HFF-Myc (cell line): ENCODE measurements at places on chromosomes 16 and 17.
A peak's percentile ranks its signal among the peaks of the same experiment; 100 is the strongest.

GRCh38 chr16:49281843-49282642, 405 bp upstream of the CBLN1 start:
- peak; percentile 21 for DNase-seq

- DNase-seq = no peak
These were observed 24.2 kb downstream of the AATF start for GRCh38 chr17:36972905-36973304.

DNA sequence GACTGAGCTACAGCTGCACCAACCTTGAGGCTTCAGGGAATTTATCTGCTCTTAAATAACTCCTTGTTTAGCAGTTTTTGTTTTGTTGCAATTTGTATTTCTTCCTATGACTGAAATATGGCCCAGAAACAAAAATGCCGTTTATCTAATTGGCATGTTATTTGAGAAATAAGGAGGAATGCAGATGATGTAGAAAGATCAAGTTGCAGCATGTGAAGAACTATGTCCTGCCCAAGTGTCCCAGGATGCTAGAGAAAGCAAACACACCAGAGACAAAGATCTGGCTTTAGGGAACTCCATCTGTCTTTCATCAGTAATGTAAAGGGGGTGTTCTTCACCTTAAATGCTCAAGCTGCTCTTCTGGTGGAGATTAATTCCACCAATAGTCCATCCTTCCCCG, 29.7 kb downstream of the USP31 start:
- DNase-seq = peak; percentile 42

GRCh38 chr17:82212331-82213250, at the start of gene CCDC57:
Gene CCDC57 (minus strand): TSS chr17:82212842. CDS start chr17:82201944, 10,898 bp downstream.
- DNase-seq = no peak

- no peak for DNase-seq
These were observed 36.5 kb downstream of the CPNE2 start for GRCh38 chr16:57128771-57129389.

GRCh38 chr17:4014148-4014927, 50.1 kb upstream of the ATP2A3 start:
- no peak for DNase-seq

DNA sequence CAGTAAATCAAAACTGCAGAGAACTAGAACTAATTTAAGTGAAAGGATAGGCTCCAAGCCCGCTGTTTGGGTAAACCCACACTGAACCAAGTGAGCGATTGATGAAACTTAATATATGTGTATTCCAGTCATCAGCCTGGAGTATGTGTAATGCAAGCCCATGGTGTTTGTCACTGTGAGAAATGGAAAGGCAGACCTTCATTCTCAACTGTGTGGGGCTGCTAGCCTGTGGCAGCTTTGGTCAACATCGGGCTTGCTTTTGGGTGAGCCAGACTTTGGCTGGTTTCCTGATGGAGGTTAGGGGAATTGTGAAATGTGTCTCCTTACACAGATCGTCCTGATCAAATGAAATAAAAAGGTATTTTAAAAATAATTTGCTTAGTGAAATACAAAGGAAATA, 279.9 kb downstream of the IRX3 start:
- DNase-seq = no peak

DNA sequence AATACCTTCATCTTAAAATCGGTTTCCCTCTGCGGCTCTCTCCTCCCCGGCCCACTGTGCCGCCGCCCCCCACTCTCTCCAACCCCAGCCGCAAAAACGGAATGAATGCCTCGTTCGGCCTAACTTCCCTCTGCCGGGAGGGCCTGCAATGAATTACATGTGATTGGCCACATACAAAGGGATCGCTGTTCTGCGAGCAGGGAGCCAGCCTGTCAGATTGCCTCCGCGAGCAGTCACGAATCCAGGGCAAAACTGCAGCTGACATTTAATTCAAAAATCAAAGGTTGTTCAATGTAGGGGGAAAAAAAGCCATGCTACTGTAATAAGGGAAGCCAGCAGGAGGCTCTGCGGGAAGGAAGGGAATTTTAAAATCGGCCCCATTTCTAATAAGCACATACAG, 84.9 kb downstream of the TBC1D16 start:
- DNase-seq = no peak

GRCh38 chr16:50836121-50836621, 94.3 kb downstream of the CYLD start:
- DNase-seq = no peak

DNA sequence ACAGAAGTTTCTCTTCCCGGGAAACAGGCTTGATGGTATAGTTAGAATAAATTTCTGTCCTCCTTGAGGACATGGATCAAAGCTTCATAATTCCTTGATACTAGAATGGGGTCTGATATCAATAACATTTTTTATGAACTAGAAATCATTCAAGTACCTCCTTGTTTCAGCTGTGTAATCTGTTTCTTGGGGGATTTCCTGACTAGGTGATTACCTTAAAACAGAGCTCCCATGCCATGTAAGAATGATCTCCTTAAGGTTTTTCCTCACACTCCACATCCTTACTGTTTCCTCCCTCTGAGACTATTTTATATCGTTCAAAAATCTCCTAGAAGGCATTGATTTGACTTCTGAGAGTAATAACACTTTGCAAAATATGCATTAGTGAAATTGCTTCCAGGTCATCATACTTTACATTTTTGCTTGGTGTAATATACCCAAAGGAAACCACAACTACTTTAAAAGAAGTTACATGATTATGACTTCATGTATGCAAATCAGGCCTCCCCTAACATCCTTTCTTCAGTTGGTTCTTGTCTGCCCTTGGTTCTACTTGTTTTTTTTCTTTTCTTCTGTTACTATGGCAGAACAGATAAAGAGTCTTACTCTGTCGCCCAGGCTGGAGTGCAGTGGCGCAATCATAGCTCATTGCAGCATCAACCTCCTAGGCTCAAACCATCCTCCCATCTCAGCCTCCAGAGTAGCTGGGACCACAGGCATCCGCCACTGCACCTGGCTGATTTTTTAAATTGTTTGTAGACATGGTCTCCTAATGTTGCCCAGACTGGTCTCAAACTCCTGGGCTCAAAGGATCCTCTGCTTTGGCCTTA, 388.8 kb downstream of the ZFHX3 start:
- DNase-seq = no peak

- DNase-seq = no peak
These were observed 2.6 kb downstream of the KIFC3 start for GRCh38 chr16:57799600-57800199.

GRCh38 chr16:10679921-10680320, 14.8 kb downstream of the TEKT5 start:
- DNase-seq = no peak

GRCh38 chr17:47703191-47703591, 9.2 kb downstream of the TBKBP1 start:
- DNase-seq = no peak

DNA sequence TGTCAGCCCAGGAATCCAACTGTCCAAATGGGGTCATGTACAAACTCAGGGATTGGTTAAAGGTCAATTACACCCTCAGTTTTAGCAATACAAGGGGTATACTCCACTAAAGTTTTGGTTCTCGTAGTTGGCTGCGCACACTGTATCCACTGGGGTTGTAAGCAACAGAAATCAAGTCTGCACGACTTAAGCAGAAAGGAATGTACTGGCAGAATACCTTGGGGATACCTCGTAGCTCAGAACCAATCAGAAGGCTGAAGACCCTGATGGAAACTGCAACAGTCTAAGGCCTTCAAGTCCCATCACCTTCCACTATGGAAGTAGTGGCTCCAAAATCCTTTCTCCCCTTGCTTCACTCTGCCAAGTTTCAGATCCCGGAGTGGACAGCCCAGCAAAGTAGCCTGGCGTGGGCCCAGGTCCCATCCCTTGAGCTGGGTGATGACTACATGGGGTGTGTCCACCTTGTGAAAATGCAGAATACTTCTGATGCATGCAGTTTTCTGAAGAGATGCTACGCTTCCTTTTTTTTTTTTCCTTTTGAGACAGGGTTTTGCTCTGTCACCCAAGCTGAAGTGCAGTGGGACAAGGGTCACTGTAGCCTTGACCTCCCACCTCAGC, 21.1 kb upstream of the RPH3AL start:
- no peak for DNase-seq

DNA sequence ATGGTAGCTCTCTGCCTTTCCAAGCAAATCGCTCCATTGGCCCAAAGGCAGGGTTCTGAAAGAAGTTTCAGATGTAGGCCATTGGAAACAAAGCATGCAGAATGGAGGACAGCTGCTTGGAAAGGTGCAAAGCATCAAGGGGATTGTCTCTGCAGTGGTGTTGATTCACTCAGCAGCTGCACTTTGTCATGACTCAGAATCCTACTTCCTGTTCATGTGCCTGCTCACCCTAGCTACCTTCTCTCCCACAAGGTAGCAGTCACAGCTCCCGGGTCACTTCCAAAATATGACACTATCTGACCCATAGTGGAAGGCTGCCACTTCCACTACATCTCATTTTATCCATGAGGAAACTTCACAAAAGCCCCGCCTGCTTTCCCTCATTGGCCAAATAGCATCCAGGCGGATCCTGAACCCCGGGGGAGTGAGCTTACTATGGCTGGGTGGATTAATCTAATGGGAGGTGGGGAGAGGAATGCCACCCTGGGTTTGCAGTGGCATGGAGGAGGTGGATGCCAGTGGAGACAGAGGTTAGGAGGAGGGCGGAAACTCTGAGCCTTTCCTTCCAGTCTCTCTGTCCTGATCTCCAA, 74.7 kb upstream of the NKD1 start:
- peak; percentile 9 for DNase-seq

- DNase-seq = no peak
These were observed 9.1 kb upstream of the ARL5C start for GRCh38 chr17:39174920-39175694.

DNA sequence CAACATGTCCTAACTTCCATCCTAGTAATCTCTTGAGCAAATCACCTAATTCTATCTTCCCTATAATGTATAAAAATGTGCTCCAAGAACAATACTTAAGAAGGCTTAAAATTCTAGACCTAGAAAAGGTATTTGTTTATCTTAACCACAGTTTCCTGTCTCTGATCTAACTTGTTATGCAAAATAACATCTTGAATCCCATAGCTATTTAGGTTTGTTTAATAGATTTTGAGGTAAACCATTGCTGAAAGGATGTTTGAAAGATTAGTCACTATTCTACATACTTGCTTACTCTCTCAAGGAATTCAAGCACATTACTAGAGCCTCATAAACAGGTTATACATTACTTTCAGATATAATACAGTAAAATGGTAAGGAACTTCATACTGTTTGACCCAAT, 13.0 kb downstream of the CA10 start:
- no peak for DNase-seq

DNA sequence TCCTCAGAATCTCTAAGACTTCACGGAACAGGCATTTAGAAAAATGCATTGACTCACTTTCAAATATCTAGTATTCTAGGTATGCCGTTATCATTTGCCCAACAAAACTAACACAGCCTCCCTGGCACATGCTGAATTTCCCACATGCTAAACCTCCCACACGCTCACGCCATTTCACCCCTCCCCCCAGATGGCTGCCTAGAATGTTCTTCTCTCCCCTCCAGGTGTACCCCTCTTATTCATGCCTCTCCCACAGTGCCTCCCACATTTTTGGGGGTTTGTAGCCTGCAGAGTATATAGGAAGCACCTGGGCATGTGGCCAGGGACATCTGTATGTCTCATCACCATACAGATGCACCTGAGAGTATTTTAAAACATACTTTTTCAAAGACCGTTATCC, 38.2 kb upstream of the ICAM2 start:
- no peak for DNase-seq

- DNase-seq = no peak
These were observed 45.4 kb upstream of the CCL1 start for GRCh38 chr17:34408439-34408838.

DNA sequence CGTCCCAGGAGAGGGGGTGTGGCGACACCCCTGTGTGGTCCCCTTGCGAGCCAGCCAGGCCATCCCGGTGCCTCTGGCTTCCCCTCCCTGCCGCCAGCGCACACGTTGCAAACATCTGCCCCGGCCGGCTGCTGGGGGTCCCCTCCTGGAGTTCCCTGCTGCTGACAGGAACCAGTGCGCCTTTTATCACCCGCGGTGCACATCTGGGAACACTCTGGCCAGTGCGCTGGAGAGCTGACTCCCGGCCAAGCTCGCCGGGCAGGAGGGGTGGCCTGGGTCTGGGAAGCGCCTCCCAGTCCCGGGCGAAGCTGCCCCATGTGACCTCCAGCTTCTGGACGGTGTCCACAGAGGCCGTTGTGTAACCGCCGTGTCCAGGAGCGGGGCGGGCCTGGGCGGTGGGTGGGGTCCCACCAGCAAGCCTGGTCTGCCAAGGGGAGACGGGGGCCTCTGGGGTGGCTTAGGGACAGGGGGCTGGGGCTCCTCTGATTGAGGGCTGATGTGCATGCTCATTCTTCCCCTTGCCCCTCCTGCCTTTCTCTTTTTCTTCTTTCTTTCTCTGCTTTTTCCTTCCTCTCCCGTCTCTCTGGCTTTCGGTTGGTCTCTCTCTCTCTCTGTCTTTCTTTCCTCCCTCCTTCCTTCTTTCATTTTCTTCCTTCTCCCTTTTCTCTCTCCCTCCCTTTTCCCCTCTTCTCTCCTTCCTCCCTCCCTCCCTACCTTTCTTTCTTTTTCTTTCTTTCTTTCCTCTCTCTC, 25.2 kb upstream of the CIBAR2 start:
- peak; percentile 87 for DNase-seq

- no peak for DNase-seq
These were observed 398 bp downstream of the LGALS9 start for GRCh38 chr17:27631411-27631760.

GRCh38 chr16:55272744-55273143, 51.3 kb upstream of the IRX6 start:
- no peak for DNase-seq

- no peak for DNase-seq
These were observed at the start of gene CBFA2T3 for GRCh38 chr16:88977018-88977811. Gene CBFA2T3 (minus strand): TSS chr16:88977207. CDS start chr16:88976807, 400 bp downstream.

DNA sequence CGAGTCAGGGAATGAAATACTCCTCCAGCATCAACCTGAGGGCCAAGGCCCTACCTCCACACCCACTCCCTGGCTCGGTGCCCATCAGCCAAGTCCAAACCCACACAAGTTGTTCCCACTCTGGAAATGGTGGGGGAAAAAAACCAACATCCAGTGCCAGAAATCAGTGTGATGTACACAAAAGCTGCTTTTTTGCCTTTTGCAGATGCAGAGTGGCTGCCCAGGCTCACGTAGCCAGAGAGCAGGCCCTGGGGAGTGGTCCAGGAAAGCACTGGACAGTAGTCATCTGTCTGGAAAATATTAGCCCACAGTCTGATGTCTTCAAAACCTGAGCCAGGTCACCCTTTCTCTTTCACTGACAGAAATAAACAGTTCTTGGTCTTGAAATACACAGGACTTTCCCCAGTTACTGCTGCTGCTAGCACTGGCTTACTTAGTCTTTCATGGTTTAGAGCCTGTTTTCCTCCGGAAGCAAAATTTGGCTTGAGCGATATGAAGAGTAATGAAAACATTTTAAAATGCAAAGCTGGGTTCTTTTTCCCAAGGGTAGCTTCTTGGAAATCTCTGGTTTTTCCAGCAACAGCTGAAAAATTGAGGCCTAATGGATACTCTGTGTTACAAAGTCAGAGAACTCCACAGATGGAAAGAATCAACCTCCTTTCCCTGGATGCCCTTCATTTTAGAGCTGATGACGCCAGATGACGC, 18.2 kb upstream of the NOS2 start:
- no peak for DNase-seq

DNA sequence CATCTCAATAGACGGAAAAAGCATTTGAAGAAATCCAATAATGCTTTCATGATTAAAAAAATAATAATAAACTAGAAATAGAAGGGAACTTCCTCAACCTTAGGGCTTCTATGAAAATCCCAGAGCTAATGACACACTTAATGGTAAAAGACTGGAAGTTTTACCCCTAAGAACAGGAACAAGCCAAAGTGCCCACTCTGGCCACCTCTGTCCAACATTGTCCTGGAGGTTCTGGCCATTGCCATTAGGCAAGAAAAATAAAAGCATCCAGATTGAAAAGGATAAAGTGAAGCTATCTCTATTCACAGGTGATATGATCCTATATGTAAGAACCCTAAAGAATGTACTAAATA, 2.5 kb upstream of the LITAF start:
- DNase-seq = no peak
